Thoracic aorta (tissue), 2 donors: ENCODE measurements at places on chromosomes 13 and 19.

- no peak for DNase-seq
These were observed 6.6 kb downstream of the ACP4 start for GRCh38 chr19:50796634-50797428.

GRCh38 chr19:33795370-33796163 lies 1.1 kb upstream of the KCTD15 start:
- no peak for DNase-seq

GRCh38 chr13:74986609-74987008 lies 495.4 kb downstream of the TBC1D4 start:
- no peak for DNase-seq

DNA sequence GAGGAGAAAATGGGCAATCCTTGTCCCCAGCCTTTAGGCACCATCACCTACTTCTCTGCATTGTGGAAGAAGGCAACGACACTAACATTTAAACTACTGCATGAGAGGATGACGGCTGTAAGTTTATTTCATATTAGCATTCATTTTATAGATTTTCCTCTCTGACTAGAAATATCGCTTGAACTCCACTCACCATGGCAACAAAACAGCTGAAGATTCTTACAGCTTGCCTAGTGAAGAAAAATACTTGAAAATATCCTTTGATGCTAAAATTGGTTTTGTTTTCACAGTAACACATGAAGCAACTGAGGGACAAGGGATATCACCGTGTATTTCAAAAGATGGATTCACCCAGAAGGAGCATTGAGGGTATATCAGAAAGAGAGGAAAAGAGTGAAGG lies 284.3 kb downstream of the LIG4 start:
- DNase-seq, result no peak

DNA sequence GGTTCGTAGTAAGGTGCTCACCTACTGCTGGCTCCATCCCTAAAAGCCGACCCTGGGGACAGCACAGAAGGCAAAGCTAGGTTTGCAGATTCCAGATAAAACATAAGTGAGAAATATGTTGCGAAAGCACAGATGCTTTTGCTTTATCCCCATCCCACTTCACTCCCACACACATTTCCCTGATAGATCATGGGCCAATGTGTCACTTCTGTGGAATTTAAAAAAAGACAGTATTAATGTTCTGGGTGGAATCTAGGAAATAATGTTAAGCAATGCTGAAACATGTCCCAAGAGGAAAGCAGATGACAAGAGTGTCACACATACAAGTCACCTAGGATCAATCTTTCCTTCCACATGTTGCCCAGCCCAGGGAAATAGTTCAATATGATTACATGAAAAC lies 661.0 kb upstream of the MIR17HG start:
- no peak for DNase-seq
